ENCODE measurements at places on chromosomes 6 and 20. TPM values are rescaled to one million over a fixed set of nuclear protein-coding genes. Genes with fewer than 3 reads are reported as not detected.

WFDC12 gene
- total RNA-seq, result not detected

RSPH4A gene
- 2.3 TPM for total RNA-seq

DNA sequence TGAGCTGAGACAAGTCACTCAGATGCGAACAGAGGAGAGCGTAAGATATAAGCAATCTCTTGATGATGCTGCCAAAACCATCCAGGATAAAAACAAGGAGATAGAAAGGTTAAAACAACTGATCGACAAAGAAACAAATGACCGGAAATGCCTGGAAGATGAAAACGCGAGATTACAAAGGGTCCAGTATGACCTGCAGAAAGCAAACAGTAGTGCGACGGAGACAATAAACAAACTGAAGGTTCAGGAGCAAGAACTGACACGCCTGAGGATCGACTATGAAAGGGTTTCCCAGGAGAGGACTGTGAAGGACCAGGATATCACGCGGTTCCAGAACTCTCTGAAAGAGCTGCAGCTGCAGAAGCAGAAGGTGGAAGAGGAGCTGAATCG lies 9.5 kb upstream of the SNRNP48 start:
- DNase-seq, result no peak
- H3K27ac ChIP-seq, result no peak overlapping the region
- no peaks in the 10 kb centered on the region for H3K4me1 ChIP-seq
- no peaks in the 10 kb centered on the region for H3K27me3 ChIP-seq
- no peak overlapping the region for H3K4me3 ChIP-seq

GRCh38 chr6:114941078-114941477 lies 598.3 kb upstream of the HS3ST5 start:
- no peaks in the 10 kb centered on the region for H3K27me3 ChIP-seq
- no peaks in the 10 kb centered on the region for H3K36me3 ChIP-seq
- no peak for DNase-seq
- H3K4me3 ChIP-seq, result no peak overlapping the region
- no peaks in the 10 kb centered on the region for H3K4me1 ChIP-seq

DNA sequence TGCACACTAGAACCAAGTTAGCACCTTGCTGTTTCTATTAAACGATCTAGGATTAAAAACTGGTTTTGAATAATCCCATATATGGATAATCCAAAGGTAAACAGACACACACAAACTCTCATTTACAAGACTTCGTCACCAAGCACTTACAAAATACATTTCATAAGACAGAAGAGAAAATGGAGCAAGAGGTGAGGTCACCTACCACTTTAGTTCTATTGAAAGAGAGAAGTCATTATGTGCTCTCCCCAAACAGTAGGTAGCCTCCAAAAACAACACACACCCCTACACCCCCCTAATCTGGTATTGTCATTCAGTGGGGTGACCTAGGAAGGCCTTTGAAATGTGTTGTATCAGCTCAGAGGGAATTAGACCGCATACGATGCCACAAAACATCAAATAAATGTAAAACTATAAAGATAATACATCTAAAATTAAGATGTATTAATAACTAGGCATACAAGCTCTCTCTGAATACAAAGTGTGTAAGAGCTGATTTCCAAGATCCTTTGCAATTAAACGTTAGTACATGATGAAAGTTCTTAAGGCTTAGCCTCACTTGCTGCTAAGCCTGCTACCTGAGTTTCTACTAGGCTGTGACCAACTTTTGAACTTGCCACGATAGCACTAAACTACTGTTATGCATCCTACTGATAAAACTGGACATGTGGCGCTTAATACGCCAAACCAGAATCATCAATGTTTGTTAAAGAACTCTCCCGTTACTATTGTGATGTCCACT lies 1.6 kb downstream of the SRPK1 start:
- no peak for DNase-seq
- peak overlapping the region; percentile 89 for H3K4me3 ChIP-seq
- no peaks in the 10 kb centered on the region for H3K36me3 ChIP-seq
- peaks cover 3% of the 10 kb centered on the region for H3K4me1 ChIP-seq
- H3K27me3 ChIP-seq, result no peaks in the 10 kb centered on the region

GRCh38 chr6:108052706-108053105 lies 21.8 kb downstream of the OSTM1 start:
- DNase-seq, result no peak
- H3K4me3 ChIP-seq, result no peak overlapping the region
- H3K27me3 ChIP-seq, result no peaks in the 10 kb centered on the region
- no peak overlapping the region for H3K27ac ChIP-seq
- H3K36me3 ChIP-seq, result peaks cover 2% of the 10 kb centered on the region

DNA sequence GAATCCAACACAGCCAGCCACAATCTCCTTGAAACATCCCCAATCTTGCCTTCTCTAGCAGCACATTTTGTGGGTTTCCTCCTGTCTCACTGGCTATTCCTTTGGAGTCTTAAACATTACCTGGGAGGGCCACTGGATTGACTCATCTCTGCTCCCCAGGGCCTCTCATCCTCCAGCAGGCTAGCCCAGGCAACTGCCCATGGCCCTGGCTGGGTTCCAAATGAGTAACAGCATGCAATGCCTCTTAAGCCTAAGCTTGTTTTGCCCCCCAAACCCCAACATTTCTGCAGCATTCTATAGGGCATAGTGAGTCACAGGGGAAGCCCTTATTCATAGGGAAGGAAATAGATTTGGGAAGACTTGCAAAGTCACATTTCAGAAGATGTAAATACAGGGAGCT lies 204.9 kb downstream of the FOXA2 start:
- H3K27me3 ChIP-seq, result no peaks in the 10 kb centered on the region
- no peak overlapping the region for H3K4me3 ChIP-seq
